Non-pigmented ciliary epithelial cell (primary cell): ENCODE measurements at places on chromosomes 2 and 18.

- no peak for DNase-seq
These were observed 352.4 kb downstream of the XIRP2 start for GRCh38 chr2:167240671-167241070.

DNA sequence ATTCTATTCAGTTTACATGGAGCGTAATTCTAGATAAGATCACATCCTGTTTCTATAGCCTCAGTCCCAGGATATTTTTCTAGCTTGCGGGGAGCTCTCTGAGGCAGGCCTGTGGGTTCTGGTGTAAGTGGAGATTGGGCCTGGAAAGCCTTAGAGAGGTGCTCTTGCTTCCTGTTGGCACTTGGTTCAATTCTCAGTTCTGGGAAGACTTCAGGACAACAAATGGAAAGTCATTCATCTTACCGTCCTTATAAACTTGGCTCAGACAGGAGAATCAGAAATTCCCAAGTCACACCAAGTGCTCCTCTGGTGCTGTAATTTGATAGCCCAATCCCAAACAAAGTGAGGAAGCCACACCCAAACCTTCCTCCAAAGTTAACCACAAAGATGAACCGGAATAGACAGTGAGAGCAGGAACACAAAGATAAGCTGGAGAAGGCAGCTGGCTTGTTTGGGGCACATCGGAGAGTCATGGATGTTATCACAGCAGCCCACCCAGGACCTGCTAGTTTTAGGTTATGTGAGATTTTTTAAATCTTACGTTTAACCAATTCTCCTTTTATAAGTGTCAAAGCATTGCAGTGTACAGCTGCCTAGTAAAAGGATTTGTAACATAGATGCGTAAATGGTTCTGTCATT lies 144.3 kb upstream of the MAP3K20 start:
- DNase-seq, result no peak

GRCh38 chr2:38653715-38654527 lies 12.0 kb upstream of the GALM start:
- no peak for DNase-seq

- no peak for DNase-seq
These were observed 499.2 kb downstream of the CNTNAP5 start for GRCh38 chr2:124524155-124524915.

DNA sequence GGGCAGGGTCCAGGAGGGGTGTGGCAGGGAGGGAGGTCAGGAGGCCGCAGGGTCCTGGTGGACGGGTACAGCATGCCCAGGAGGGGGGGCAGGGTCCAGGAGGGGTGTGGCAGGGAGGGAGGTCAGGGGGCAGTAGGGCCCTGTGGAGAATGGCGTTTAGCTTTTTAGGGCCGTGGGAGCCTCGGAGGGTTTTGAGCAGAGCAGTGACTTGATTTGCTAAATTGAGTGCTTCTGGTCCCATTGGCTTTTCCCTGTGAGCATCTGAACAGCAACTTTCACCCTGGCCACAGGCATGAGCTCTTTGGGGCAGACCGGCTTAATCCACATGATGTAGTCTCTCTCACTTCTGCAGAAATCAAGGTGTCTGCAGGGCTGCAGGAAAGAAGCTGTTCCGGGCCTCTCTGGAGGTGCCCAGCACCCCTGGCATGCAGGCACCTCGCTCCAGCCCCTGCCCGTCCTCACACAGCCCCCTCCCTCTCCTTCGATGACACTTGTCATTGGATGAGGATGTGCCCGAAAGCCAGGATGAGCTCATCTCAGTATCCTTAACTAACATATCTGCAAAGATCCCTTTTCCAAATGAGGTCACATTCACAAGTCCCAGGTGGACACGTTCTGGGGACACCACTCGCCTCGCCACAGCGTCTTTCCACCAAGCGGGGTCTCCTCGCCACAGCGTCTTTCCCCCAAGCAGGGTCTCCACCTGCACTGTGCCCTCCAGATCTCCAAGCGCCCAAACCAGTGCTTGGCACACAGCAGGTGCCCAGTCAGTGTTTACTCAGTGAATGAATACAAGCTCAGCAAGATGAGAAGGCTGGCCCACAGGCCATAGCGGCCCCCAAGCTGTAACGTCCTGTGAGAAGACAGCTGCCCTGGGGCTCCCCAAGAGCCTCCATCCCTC lies 94.0 kb downstream of the NDUFA10 start:
- no peak for DNase-seq

DNA sequence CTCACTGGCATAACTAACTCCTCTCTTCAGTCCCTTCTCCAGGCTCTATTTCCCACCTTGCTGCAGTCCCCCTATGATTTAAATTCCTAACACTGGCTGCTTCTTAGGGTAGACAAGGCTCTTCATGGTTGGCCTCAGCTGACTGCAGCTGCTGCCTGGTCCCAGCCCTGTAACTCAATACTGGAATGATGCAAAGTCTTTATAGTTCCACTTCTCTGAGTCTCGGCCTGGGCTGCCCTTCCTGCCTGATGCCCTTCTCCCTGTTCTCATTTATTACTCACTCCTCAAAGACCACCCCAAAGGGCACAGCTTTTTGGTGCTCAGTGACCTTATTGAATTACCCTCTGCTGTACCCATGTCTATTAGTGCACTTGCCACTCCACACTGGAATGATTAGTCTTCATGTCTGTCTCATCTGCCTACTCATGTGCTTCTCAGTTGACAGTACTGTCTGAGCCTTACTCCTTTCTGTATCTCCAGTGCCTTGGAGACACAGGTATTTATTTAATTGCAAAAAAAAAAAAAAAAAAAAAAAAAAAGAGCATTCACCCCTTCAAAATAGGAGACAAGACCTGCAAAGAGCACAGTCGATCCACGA lies 199.4 kb upstream of the REV1 start:
- no peak for DNase-seq

GRCh38 chr18:30687501-30687900 lies 355.0 kb downstream of the DSC3 start:
- no peak for DNase-seq

DNA sequence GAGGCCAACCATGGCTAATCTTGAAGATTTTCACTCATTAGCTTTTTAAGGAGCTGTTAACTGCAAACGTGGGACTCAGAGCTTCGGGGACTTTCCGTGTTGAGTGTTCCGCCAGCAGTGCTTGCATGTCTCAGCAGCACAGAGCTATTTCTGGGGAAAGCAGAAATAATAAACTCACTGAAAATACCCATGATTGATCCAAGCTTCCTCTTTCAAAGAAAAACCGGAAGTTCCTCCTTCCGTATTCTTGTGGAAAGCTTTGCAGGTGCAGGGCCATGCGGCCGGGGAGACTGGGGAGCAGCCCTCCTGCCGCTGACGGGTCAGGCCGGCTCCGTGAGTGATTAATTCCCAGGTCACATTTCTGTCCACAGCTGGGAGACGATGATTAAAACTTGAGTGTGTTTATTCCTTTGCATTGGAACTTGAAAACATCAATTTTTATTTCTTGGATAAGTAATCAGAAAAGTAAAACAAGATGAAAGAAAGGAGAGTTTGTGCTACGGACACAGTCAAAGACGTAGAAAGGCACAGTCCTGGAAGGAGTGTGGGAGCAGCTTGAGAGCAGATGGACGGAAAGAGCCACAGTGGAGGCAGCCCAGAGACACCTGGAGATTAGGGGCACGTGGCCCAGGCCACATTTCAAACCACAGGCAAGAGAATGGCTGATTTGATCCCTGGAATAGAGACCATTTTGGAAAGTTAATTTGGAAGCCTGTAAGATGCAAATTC lies 54.2 kb upstream of the CTDP1 start:
- DNase-seq, result no peak

DNA sequence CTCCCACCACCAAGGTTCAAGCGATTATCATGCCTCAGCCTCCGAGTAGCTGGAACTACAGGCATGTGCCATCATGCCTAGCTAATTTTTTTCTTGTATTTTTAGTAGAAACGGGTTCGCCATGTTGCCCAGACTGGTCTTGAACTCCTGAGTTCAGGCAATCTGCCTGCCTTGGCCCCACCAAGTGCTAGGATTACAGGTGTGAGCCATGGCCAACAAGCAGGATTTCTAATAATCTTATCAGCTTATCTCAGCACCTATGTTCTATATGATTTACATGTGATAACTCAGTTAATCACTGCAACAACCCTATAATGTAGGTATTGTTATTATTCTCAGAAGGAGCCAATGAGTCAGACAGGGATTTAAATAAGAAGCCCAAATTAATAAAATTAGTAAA lies 80.3 kb downstream of the GORASP2 start:
- DNase-seq, result no peak

DNA sequence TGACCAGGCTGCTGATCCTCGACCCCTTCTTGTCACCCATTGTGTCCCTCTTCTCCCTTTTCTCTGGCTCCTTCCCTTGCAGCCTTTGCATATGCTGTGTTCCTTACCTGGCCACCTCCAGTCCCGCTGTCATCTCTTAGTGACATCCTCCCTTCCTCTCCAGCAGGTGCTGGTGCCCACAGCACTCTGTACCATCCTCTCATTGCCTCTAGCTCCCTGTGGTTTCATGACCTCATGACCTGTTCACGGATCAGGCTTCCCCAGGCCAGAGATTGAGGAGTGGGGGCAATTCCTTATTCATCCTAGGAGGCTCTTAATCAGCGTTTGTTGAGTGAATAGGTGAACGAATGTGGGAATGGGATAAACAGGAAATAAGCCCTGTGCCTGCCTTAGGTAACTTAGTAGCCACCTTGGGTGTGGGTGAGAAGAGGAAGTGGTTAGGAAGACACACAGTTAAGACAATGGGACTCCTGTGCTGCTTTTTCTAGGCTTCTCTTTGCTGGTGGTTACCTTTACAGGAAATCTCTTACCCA lies 35.5 kb downstream of the ITGA6 start:
- no peak for DNase-seq

DNA sequence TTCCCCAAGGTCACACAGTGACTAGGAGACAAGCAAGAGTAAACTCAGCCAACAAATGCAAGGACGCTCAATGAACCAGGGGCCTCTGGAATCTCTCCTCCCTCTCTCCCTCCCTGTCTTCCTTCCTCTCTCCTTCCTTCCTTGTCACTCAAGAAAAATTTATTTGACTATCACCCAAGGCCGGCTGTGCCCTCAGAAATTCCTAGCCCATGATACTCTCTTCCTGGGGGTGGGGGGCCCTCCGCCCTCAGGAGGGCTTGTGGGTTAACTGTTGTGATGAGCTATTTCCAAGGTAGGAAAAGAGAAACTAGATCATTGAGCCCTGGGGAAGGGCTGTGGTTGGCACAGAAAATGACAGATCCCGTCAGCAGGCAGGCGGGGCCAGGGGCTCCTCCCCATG lies 21.7 kb downstream of the INHBB start:
- no peak for DNase-seq

DNA sequence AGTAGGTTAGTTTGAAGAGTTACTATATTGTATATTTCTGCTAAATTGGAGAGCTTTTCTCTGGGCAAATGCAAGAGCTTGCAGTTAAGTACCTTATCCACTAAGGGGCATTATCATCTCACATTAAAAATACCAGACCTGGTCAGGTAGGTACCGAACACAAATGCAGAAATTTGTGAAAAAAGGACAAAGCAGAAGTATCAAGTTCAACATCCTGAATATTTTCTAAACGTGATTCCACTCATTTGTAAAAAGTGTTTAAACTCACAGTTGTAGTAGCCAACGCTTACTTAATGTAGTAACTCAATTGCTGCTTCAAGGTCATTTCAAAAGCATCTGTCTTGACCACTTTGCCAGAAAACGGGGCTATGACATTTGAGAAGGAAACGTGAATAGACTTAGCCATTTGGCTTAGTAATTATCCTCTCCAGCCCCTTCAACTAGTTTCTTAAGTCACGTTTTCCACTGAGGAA lies 52.1 kb downstream of the CYRIA start:
- DNase-seq, result no peak

GRCh38 chr2:19187323-19188020 lies 171.0 kb downstream of the OSR1 start:
- no peak for DNase-seq

DNA sequence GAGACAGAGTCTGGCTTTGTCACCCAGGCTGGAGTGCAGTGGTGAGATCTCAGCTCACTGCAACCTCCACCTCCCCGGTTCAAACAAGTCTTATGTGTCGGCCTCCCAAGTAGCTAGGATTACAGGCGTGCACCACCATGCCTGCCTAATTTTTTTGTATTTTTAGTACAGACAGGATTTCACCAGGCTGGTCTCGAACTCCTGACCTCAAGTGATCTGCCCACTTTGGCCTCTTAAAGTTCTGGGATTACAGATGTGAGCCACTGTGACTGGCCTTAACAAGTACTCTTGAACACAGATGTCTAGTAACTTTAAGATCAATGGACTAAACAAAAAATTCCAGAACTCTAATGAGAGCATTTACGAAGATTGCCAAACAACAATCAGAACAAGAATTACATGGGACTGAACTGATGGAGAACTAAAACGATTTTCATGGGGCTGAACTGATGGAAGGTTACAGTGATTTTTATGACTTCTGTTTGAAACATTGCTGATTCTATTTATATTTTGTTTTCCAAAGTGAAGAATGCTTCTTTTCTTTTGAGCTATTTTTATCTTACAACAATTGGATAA lies 46.5 kb upstream of the ST3GAL5 start:
- no peak for DNase-seq

- no peak for DNase-seq
These were observed 244.1 kb downstream of the GBX2 start for GRCh38 chr2:235923859-235924674.

DNA sequence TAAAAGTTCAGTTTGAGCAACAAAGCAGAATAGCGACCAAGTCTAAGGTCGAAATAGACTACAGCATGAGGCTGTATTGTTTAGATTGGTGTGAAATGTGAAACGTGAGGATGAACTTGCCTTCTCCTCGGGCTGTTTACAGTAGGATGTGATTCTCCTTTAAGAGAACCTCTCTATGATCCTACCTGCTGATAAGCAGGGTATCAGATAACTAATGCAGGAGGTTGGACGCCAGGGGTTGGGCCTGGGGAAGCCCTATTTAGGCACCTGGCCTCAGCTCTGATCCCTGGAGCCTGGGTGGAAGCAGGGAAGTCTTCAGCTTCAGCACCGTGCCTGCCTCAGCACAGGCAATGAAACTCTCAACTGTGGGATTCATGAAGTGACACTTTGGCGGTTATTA lies 11.4 kb downstream of the CRYGD start:
- DNase-seq, result no peak

- DNase-seq, result no peak
These were observed 1519.9 kb upstream of the ACVR2A start for GRCh38 chr2:146324951-146325350.

- DNase-seq, result no peak
These were observed 58.7 kb downstream of the SPATS2L start for GRCh38 chr2:200365209-200365608.

DNA sequence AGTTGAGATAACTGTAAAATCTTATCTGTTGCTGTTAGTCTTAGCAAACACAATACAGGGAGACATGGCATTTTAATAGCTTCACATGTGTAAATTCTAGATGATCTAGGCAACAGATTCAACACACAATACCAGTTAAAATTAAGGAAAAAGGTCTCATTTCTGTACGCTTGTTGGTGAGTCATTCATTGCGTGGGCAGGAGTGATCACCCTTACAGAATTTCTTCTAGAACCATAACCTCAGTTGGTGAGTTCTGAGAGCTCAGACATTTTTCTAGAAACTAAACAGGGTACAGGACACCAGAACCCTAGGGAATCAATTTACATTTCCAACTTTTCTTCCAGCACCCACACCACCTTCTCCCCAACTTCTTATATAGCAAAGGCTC lies 81.9 kb downstream of the SLC8A1 start:
- DNase-seq, result peak; percentile 78
